ENCODE measurements at places on chromosomes 3 and 15.

GRCh38 chr3:128556907-128557306, 63.9 kb upstream of the GATA2 start:
- no peak for DNase-seq

DNA sequence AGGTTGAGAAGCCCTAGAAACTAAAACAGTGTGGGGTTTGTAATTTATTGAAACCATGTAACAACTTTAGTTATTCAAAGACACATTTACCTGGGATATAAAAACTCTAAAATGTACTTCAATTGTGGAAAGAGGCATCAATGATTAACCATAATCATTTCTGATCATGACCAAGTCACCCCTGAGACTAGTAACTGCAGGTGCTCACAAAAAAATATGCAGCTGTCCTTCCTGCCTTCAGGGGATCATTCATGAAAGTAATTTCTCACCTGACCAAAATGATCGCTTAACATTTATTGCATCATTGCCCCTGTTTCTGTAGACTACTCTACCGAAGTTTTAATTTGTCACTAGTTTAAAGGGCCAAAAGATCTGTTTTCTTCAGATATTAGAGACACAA, 9.0 kb downstream of the ACP3 start:
- DNase-seq, result no peak

GRCh38 chr3:248864-249520, 52.4 kb downstream of the CHL1 start:
- no peak for DNase-seq

DNA sequence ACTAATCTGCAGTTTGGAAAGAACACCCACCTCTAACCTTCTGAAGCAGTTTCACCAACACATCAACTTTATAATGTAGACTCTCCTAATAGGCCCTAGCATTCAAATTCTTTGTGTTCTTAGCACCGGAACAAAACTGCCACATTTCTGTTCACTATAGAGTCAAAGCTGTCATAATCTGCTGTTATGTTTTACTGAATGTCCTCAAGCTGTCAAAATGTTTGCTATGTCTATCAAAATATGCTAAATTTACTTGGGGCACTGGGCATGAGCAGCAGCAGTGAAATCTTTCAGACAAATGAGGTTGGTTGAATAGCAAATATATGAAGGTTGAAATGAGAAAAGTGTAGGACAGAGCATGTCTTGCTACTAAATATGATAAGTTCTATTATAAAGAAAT, 1.9 kb downstream of the WDR49 start:
- DNase-seq, result no peak

DNA sequence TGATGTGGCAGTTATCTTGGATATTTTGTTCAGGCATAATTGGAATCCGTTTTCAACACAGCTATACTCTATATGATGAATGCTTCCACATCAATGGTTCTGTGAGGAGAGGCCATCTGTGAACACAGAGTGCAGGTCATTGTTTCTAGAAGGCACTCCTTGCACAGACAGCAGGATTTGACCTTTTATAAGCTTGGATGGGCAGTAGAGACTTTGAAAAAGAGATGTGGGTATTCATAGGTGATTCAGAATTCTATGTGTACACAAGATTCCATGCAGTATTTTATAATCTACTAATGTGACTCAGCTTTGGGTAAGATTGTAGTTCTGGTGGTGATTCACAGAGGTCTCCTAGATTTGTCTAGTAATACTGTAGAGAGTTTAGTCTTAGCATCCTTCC, 12.5 kb downstream of the ARPP21 start:
- no peak for DNase-seq

GRCh38 chr3:129936757-129937156, 37.8 kb upstream of the TRH start:
- DNase-seq, result no peak

GRCh38 chr15:64596701-64597476, 136.5 kb downstream of the ZNF609 start:
- no peak for DNase-seq

- DNase-seq, result no peak
Observed at GRCh38 chr3:13536432-13536831, 12.5 kb upstream of the FBLN2 start.

GRCh38 chr15:73704869-73705645, 20.9 kb downstream of the CD276 start:
- peak; percentile 13 for DNase-seq

DNA sequence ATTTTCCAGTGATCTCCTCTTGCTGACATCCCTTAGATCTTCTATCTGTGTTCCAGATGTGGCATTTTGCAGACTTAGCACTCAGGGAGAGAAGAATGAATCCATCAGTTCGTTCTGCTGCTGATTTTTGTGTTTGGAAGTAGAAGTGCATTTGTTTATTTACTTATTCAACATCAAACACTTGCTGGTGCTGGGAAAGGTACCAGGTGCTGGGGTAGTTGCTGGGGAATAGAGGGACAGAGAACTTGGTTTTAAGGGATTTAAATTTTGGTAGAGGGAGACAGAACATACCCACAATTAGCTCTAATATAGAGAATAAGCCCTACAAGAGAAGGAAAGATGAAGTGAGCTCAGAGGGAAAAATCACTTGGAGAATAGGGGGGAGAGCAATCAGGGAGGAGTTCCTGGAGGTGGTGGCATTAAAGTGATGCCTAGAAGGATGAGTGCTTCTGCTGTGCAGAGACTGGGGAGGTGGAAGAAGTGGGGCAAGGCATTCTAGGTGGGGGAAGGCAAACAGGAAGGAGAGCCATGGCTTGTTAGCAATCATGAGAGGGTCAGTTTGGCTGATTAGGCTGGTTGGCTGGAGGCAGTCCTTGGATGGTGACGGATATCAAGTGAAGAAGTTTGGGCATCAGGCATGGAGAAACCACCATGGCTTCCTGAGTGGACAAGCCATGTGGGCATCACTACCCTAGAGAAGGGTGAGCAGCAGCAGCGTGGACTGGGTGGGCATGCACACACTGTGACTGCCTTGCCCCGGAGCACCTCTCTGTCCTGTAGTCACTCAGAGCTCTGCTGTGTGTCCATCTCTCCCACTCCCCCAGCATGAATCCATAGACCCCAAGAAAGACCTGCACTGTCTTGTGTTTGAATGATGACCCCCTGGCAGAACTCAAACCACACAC, 197.3 kb downstream of the OPA1 start:
- DNase-seq, result no peak

DNA sequence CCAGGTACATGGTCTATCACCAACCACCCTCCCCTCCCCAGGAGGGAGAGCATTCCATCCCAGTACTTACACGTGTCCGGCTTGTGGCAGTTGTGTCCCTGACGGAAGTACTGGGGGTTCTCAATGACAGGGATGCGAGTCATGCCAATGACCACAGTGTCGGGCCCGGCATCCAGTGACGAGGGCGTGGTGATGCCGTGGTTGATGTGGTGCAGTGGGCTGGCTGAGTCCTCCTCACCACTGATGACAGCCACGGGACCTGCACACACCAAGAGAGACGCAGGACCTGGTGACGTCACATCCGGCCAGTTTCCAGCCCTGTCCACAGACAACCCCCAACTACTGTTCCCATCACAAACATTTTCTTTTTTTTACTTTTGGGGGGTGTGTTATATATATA, 223.8 kb downstream of the NTRK3 start:
- DNase-seq, result no peak

DNA sequence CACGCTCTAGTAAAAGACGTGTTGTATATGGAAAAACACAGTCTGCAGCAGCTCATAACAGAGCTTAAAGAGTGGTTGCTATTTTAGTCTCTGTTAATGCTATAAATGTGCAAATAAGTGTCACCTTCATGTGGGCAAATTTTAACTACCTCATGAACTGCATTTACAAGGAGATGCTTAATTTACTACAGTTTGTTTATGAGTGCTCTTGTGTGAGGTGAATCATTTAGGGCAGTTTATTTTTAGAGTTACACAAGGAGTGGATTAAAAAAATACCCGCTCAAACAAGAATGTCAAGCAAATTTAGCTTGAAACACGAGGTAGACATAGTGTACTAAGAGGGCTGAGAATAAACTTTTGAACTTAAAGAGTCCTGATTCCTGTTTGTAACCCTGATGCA, 579.0 kb downstream of the MFSD1 start:
- no peak for DNase-seq

DNA sequence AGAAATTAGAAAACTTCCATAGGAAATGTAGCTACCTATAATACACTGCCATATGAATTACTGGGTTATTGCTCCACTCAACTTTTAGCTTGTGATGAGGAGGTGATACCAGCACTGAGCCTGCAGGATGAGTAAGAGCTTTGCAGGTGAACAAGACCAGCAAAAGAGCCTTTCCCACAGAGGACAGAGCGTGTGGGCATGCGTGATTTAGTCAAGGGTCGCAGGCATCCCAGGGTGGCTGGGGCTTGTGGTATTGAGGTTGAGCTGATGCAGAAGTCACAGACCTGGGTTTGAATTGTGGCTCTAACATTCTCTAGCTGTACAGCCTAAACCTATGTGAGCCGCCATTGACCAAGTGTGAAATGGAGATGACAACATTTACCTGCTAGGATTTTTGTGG, 5.6 kb downstream of the NRROS start:
- no peak for DNase-seq

DNA sequence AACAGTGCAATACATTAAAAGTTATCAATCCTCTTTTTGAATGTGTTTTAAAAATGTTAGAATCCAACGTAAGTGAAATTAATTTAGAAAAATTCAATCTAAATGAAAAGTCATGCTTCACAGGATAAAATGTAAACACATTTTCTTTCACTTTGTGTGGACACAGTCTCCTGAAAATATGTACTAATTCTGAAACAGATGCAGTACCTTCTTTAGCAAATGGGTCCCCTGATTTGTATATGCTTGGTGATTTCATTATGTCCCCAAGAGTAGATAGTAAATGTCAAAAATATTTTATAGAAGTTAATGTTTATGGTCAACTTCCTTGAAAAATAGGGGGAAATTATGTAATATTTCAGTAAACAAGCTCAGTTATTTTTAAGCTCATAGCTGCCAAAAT, 28.9 kb downstream of the FOXP1 start:
- no peak for DNase-seq

GRCh38 chr3:184659797-184660301, 52.0 kb downstream of the MAGEF1 start:
- no peak for DNase-seq

GRCh38 chr3:178343433-178344038, 192.7 kb upstream of the KCNMB2 start:
- no peak for DNase-seq

DNA sequence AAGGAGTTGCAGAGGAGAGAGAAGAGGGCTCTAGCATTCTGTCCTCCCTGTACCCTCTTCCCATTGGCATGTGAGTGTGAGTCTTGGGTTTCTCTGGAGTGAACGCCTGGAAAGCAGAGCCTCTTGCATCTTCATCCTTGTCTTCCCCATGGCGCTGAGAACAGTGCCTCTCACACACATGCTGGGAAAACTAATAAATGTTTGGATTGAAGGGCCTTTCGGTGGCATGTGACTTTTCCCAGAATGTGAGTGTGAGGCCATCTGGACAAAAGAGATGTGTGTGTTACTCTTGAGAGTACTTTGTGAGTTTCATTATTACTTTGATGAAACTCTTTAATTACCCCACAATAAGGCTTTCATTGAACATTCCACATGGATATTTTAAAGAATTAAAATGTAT, 122.3 kb downstream of the MITF start:
- no peak for DNase-seq

DNA sequence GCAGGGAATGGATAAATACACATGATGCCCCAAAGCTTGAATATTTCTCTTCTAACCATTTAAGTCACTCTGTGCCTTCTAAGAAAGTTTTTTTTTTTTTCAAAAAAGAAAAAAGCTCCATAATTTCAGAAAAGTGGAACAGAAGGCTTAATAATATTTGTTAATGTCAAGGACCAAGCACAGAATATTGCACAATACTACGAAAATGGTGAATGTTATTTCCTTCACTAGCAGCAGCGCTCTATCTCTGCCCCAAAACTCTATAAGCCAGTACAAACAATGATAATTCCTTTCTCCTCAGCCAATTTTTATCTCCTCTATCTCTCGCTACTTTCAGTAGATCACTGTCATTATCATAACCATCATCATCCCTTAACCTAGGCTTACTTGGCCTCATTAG, 72.7 kb downstream of the FEZF2 start:
- no peak for DNase-seq

DNA sequence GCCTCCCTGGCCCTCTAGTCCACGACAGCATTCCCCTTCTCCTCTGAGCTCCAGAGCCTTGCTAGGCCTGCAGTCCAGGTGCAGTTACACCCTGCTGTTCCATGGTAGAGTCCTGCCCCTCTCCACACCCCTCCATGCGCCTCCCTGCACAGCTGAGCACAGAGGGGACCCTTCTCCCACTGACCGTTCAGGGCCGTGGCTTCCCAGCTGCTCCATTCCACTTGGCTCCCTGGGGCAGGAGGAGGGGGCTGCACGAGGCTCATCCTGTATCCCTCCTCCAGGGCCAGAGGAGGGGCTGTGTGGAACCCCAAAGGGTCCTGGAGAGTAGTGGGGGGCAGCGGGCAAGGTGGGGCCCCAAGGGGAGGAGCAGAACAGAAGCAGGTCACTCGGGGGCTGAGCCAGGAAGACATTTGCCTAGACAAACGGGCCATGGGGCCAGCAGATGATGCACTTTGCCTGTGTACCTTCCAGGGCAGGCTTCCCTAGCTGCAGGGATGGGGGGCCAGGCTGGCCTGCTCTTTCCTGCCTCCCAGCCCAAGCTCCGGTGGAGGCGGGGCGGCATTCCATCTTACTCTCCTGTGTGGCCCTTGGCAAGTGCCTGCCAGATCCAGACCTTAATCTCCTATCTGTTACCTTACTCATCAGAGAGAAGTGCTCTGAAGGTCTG, 20.7 kb upstream of the GOLGA6C start:
- no peak for DNase-seq

GRCh38 chr15:70818580-70818979, 35.4 kb downstream of the LARP6 start:
- DNase-seq, result no peak

DNA sequence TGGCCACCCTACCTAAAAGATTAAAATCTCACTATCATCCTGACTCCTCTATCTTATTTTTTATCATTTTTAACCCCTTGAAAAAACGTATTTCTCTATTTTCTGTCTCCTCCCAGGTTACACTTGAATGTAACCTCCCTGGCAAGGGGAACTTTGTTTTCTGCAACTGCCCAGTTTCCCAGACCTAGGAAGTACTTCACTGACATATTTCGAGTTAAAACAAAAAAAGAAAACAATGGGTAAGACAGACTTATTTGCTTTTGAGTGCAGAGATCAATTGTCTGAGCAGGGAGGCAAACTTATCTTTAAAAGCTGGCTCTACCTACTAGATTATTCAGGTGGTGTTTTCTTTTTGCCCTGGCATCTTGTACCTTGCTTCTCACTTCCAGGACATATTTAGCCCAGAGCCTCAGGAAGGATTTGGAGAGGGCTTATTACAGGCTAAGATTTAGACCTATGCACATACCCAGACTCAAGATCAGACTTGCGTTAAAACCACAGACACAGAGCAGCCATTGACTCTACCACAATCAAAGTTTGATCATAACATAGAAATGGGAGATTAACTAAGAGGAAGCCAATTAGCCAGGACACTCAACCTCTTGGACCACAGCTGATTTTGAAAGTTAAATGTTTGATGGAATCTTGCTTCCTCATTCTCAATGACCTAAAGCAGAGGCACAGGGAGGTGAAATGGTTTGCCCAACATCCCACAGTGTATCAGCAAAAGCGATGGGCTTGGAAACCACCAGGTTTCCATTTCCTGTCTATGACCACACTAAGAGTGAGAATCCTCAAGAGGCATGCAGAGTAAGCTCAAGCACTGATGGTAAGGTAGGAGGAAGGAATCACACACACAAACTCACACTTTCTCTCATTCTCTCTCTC, 169.5 kb upstream of the THBS1 start:
- DNase-seq, result no peak
